ENCODE measurements at places on chromosomes 12 and 14.
A peak's percentile ranks its signal among the peaks of the same experiment; 100 is the strongest.

DNA sequence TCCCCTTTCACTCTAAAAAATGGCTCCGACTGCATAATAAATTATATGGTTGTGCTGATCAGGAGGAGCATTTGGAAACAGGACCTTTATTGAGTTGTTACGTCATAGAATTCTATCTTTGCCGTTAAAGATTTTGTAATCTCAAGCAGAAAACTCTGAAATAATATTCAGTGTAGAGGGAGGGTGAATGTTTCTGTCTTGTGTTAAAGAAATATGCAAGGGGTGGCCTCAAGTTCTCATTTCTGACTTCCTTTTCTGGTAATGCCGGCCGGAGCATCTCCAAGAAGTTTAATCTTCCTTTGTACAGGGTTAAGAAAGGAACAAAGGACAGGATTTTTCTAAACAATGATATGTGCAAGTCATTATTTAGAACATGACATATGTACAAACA lies 165.1 kb downstream of the SLC38A4 start:
- DNase-seq, result no peak

DNA sequence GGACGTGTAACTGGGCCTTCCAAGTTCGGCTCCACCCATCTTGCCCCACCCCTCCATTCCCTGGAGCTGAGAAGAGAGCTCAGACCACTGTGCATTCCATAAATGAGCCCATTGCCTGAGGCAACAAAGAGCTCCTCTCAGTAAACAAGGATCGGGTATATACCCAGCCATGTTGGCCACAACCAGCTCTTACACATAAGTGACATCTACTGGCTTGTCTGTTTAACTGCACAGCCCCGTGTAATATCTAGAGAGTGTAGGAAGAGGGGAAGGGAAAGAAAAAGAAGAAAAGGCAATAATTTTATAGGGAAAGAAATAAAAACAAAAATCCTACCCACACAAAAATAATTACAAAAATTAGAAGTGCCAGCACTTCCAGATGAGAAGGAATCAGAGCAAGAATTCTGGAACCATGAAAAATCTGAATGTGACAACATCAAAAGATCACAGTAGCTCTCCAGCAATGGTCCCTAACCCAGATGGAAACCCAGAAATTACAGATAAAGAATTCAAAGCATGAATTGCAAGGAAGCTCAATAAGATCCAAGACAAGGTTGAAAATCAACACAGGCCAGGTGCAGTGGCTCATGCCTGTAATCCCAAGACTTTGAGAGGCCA lies 308.1 kb downstream of the RPAP3 start:
- DNase-seq, result peak; percentile 88

DNA sequence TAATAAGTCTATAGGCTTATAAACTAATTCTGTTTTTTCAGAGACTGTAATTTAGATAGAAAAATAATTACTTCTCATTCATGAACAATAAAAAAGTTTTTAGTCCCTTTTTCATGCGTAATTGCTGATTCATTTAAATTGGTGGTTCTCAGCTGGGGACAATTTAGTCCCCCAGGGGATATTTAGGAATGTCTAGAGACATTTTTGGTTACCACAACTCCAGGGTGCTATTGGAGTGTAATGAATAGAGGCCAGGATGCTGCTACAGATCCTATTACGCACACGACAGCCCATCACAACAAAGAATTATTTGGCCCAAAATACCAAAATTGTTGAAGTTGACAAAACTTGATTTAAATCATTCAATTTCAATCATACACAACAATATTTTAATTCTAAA lies 22.8 kb upstream of the VCPKMT start:
- DNase-seq, result no peak

DNA sequence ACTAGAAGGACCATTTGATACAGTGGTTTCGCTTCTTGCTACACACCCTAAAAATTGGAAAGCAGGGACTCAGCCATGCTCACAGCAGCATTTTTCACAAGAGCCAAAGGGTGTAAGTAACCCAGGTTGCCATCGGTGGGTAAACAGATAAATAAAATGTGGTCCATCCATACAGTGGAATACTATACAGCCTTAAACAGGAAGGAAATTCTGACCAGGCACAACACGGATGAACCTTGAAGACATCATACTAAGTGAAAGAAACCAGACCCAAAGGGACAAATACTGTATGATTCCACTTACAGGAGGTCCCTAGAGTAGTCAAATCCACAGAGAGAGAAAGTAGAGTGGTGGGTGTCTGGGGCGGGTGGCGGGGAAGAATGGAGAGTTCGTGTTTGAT lies 220.9 kb downstream of the PHETA1 start:
- no peak for DNase-seq

DNA sequence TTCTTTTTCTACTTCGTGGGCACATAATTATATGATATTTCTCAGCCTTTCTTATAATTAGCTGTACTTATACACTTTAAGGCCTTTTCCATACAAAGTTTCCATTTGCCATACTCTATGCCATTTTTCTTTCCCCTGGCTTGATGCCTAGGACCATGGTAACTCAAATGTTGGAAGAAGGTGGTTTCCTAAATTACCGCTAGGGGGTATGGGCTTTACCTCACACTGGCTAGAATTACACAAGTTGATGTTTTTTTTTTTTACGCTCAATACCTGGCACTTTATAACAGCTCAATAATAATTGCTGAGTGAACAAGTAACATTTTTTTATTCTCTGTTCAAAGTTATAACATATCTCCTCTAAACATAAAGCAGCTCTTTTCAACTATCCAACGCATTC lies 306.8 kb upstream of the LRFN5 start:
- no peak for DNase-seq

DNA sequence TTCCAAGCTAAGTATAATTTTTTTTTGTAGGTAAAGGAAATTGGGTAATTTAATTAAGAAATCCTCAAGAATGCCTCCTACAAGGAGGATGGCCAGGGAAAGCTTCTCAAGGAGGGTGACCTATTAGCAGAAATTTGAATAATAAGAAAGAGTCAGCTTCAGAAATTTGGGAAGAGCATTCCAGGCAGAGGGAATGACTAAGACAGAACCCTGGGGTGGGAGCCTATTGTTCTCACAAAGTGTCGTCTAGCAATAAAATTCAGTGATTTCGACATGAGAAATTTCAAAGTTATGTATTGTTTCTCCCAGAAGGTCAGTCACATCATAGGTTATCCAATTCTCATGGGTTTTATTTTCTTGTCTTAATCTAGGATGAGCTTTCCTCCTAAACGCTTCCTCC lies 1168.4 kb downstream of the AACS start:
- no peak for DNase-seq
